ENCODE measurements at places on chromosomes 2 and 18.
A peak's percentile ranks its signal among the peaks of the same experiment; 100 is the strongest.

DNA sequence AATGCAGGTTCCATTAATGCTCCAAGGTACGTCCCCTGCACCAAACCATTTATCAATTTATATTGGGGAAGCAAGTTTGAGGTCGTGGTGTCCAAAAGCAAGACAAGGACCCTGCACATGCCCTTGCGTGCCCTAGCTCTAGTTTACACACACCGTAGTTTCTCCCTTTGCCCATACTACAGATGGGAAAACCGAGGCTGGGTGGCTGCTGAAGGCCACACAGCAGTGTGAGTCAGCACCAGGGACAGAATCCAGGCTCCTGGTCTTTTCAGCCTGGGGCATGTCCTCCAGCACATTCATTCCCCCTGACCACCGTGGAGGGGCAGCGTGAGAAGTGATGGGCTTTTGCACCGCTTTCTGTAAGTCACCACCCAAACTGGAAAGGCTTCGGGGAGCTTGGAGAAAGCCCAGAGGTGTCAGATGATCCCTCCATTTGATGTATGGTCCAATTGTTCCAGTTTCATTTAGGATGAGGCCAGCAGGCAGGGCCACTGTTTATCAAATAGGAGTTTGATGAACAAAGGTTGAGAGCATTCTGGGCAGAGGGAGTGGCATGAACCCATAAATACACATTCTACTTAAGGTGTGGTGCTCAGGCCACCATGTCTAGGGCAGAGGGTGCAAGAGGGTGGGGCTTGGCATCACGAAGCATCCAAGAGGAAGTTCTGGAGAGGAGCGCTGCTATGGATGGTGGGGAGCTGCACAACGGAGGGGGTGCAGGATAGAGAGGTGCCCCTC is 274.1 kb downstream of the HAUS1 start:
- DNase-seq, result no peak

- peak; percentile 38 for DNase-seq
These were observed 91.7 kb downstream of the DYSF start for GRCh38 chr2:71544919-71545571.

GRCh38 chr2:64846177-64846576 is 143.0 kb upstream of the SLC1A4 start:
- peak; percentile 74 for DNase-seq

DNA sequence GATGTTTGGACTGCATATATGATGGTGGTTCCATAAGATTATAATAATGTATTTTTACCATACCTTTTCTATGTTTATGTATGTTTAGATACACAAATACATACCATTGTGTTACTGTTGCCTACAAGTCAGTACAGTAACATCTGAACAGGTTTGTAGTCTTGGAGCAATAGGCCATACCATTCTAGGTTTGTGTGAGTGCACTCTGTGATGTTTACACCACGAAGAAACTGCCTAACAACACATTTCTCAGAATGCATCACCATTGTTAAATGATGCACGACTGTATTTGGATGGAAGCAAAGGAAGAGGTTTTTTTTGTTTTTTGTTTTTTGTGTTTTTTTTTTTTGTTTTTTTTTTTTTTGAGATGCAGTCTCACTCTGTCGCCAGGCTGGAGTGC is 9.5 kb downstream of the DUSP19 start:
- DNase-seq, result no peak

DNA sequence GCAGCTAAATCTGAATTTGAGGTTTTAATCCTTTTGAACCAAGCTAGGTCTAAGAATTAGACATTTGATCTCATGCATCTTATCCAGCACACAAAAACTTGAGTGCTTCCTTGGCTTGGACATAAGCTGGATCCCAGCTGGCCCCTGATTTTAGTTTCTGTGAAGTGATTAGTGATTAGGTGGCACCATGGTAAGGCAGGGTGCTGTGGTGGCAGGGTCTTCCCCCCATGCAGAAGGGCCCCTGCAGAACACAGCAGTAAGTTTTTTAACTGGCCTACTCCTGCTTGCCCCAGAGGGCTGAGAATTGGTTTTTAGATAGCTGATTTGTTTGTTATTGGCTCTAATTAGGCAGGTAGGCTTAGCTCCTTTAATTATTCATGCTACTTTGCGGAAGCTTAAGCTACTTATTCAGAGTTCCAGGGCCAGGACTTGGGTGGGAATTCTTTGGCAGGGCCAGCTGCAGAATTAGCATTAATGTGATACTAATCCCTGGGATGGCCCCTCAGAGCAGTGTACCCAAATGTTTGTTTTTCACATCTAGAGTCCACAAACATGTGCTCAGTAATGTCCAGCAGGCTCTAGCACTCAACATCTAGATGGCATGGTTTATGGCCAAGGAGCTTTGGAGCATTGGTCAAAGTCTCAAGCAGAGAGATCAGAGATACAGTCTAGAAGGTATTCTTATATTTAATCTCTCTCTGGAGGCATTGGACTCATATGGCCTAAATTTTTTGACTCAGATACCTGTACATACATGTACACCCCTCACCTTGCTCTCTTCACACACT is 99.6 kb downstream of the FMNL2 start:
- no peak for DNase-seq

DNA sequence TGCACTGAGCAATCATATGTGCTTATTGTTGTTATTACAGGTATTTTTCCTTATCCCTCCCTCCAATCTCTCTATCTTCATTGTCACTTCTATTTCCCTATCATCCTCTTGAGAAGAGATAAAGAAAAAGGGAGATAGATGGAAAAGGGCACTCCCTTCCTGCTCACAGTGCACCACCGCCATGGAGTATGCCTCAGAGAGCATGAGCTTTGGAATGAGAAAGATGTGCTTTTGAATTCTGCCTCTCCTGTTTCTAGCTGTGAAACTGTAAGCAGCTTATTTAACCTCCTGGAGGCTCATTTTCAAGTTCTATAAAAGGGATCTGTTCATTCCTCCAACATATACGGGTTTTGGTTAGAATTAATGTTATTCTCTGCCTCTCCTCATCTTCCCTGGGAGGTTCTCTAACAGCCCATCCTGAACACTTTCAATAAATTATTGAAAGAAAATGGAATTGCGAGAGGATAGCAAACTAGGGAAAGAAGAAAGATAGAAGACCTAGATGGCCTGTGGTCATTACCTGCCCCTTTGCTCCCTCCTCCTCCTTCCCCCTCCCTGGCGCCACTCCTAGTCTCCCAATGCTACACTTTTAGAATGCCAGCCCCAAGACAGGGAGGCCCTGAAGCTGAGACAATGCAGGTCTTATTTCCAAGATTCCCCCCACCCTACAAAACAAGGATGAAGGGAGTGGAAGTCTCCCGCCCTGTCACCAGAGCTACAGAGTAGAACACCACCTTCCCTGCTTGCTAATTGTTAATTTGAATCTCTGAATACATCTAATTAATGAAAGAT is 37.8 kb downstream of the FIGN start:
- DNase-seq, result no peak

GRCh38 chr2:58757971-58758370 is 516.8 kb upstream of the FANCL start:
- DNase-seq, result no peak

DNA sequence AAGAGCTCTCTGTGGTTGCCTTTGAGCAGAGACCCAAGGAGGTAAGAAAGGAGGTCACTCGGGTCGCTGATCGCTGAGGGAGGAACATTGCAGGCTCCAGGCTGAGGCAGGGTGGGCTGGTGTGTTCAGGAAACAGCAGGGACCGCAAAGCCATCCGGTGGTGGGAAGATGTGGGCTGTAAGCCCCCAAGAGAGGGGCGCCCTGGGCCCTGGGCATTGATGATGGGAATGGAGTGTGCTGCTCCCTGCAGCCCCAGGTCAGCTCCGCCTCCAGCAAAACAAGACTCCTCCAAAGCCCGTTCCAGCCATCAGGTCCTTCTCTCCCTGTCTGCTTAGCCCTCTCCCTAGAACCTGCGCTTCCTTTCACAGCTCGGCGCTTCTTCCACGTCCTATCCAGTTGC is 229.7 kb downstream of the KLHL29 start:
- no peak for DNase-seq

DNA sequence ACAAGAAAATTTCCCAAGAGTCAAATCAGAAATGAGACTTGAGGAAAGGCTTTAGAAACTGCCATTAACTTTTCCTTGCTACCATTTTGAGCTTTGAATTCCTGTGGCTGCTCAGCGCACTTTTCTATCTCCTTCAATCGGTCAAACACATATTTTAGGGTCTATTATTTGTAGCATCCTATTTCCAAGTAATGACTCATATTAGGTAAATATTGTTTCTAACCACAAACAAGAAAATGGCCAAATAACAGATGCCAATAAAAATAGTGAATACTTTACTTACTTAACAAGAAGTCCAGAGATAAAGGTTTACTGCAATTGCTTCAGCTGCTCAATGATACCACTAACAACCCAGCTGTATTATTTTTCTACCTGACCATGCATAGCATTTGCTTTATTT is 29.7 kb upstream of the CCDC178 start:
- DNase-seq, result no peak

DNA sequence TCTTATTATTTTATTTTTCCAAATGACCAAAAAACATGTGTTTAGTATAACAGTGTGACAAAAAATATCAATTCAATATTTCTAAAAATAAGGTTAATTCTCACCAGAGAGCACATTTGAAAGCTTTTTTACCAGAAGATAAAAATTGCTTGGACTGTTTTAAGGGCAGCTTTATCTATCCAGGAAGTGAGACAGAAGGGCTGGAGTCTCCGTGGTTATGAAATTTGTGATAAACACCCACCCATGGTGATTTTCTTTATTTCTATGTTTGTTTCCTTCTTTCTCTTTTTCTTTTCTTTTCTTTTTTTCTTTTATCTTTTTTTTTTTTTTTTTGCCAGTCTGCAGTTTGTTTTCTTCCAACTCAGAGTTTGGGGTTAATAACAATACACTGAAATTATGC is 298.5 kb downstream of the PIEZO2 start:
- no peak for DNase-seq

DNA sequence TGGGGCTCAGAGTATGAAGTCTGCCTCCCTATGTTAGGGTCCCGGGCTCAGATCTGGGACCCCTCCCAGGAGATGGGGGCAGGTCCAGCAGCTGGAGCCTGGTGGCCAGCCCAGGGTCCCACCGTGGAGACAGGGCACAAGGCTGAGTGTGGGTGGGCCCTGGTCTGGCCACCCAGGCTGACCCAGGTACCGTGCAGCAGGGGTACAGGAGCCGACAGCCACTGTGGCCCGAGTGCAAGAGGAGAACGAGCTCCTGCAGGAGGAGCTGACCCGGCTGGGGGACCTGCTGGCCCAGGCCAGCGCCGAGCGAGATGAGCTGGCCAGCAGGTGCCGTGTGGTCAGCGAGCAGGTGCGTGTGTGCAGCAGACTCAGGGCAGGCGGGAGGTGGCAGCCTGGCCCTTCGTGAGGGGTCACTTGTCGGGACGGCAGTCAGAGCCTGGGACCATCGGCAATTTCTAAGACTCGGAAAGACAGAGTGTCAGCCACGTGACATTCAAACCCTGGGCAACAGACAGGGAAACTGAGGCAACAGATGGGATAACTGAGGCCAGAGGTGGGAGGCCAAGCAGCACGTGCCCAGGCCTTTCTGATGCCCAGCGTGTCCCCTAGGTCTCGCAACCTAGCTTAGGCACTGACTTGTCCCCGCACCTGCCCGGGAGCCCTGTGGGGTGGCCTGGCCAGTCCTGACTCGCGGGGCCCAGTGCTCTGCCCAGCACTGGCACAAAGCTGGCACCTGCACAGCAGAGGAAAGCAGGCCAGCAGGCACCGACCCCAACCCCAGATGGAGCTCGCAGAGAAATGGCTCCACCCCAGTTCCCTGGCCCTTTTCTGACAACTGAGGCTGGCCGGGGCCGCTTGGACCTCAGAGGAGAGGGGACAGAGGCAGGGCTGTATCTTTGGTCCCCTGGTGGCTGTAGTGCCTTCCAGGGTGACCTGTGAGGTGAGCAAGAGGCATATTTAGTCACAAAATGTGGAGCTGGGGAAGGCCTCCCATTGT is 13.9 kb downstream of the CROCC2 start:
- DNase-seq, result no peak

DNA sequence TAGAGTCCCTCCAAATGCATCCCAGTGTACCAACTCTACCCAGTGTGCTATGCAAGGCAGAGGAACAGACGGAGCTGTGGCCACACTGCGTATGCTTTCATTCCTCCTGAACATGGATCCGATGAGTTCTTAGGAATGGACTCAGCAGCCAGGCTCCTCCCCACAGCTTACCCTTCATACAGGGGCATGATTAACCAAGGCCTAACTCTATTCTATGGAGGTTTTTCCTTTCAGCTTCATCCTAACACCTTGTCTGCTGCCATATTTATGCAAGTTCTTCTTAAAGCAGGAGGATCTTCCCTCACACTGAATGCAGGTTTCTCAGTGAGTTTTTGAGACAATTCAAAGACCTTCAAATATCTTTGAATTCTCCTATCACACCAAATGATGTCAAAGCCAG is 222.9 kb downstream of the MYT1L start:
- DNase-seq, result no peak

GRCh38 chr2:181648478-181649155 is 8.3 kb downstream of the CERKL start:
- no peak for DNase-seq

- DNase-seq, result no peak
These were observed 96.2 kb downstream of the NYAP2 start for GRCh38 chr2:225495706-225496105.

DNA sequence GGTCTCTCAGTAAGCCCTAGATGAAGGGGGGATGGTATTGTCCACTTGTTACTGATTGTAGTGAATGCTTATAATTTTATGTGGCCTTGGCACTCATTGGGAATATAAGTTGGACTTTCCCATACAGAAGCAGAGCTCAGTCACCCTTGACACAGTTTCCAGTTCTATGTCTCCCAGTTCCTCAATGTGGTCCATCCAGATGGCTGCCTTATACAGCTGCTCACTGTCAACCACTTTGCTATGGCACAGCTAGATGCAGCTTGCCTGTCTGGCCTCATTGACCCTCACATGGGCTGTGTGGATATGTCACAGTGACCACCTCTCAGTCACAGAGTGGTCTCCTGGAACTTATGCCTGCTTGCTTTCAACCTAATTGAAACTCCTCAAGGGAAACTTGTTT is 21.7 kb downstream of the SLC39A6 start:
- DNase-seq, result no peak

DNA sequence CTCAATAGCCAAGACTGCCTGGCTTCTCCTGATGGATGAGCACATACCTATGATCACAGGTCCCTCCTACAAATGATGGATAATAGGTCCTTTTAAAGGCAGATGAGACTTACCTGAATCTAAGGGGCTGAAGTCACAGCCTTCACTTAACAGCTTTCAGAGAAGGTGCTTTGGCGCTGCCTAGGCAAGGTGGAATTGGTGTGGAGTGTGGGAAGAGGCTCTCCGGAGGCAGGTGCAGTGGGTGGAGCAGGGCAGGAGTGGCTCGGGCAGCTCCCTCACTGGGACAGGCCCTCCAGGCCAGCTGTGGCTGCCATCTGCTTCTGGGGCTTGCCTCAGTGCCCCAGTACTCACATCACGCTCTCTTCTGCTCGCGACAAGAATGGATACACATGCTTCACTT is 99.0 kb upstream of the TPO start:
- no peak for DNase-seq

GRCh38 chr2:205370726-205371125 is 311.6 kb upstream of the NRP2 start:
- no peak for DNase-seq

GRCh38 chr2:222882484-222882928 is 21.7 kb downstream of the ACSL3 start:
- DNase-seq, result no peak
